ENCODE measurements at places on chromosomes 6 and 20. TPM values are rescaled to one million over a fixed set of nuclear protein-coding genes. Genes with fewer than 3 reads are reported as not detected.

The DBNDD2 gene
- total RNA-seq, result 15.5 TPM

The DZANK1 gene
- total RNA-seq, result 3.1 TPM

The COL21A1 gene
- 151 TPM for total RNA-seq

The HLA-DMB gene
- 8.9 TPM for total RNA-seq

DNA sequence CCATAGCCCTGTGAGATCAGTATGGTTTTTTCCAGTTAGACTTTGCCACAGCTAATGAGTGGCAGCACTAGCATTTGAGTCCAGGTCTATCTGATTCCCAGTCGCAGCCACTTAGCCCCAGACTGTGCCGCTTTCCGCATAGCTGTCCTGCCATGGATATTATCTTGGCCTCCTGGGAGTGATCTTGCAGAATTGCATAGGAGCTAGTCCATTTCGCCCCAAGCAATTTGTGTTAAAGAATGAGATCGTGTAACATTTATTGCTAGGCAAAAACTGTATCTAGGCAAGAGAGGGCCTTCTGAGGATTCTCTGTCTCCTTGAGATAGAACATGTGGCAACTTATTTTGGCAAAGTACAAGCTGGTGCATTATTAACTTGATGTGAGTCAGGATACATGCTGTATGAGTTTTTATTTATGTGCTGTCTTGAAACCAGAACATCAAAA, 74.2 kb downstream of the EZR start:
- DNase-seq, result no peak

DNA sequence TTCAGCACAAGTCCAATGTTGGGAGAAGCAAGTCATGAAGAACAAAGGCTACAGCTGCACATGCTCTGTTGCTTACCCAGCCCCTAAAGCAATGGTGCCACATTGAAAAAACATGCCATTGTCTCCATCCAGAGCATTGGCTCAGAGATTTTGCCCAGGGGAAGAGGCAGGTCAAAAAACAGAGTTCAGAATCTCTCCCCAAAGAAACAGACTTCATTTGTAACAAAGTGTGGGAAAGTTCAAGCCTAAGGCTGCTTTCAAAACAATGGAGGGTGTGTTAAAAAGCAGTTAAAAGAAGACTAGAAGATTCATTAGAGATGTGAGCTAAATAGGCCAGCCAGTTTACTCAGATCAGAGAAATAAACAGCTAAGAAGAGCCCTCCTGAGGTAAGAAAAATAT, 63.6 kb downstream of the DZANK1 start:
- DNase-seq, result no peak

- DNase-seq, result no peak
Observed at GRCh38 chr6:129253242-129253641, 370.3 kb downstream of the LAMA2 start.

DNA sequence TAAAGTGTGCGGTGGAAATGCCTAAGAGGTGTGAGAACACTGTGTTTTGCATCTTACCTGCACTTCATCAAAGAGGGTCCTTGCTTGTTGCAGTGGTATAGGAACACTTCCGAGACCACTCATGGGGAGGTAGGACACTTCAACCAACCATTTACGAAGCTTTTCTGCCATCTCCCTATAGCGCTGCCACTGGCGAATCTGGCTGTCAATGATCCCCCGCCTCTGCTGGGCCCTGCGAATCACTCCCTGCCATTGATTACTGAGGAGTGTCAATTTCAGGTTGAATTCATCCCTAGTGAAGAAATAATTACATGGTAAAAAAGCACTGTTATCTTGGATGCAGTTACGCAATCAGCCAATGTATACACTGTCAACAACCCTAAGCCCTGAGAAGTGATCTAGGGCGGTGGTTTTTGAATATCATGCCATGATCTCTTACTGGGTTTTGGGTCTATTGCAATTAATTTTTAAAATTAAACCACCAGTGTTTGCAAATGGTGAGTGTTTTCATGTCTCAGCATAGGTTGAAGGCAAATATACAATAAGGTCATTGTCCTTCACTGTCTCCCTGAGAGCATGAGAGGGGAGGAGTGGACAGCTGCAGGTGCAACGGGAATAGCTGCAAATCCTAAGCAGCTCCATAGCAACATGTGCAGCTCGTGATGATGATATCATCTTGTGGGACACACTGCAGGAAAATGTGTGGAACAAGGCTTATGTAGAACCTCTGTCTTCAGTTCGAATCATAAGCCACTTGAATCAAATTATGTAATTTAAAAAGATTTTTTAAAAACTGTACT, 400.6 kb downstream of the ESR1 start:
- DNase-seq, result no peak

- no peak for DNase-seq
Observed at GRCh38 chr20:45229264-45230056, 8.3 kb downstream of the SEMG2 start.

GRCh38 chr6:107591346-107591745, 101.4 kb downstream of the SOBP start:
- DNase-seq, result no peak

DNA sequence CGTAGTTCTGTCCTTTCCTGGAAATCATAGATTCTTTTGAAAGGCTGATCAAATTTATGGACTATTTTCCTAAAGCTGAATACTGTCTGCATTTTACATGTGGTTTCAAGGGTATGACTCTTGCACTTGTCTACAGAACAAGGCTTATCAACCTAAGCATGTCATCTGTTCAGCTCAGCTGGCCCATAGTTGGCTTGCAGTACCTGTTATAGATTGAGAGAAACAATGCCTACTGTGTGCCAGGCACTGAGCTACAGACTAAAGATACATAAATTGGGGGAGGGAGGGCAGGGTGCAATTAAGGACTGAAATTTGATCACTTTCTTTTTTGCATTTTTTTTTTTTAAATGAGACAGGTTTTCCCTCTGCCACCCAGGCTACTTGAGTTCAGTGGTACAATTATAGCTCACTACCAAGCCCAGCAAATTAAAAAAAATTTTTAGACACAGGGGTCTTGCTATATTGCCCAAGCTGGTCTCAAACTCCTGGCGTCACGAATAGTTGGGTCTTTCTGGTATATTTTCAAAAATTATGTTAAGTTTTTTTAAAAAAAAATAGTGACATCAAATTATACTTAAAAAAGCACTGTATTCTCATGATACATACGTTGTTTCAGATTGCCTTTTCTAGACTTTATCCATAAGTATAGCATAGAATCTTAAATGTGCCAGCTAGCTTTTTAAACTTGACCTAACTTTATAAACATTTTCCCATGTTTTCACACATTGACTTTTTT, 52.2 kb downstream of the RREB1 start:
- no peak for DNase-seq

GRCh38 chr6:88441346-88441745, 275.2 kb upstream of the CNR1 start:
- no peak for DNase-seq

DNA sequence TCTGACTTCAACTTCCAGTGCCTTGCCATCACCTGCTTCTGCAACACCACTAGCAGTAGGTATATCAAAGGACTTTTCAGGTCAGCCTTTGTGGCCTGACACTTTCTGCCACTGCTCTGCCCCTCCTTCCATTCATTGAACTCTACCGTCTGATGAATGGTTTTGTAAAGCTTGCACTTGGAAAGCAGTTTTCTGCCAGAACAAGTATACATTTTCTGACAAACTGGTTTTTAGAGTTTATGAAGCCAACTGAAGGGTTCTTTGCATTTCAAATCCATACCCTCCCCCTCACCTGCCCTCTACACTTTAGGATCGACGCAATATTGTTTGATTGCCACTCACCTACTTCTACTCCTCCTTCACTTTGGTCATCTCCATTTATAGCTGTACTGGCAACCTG, 603.1 kb downstream of the HACE1 start:
- no peak for DNase-seq

DNA sequence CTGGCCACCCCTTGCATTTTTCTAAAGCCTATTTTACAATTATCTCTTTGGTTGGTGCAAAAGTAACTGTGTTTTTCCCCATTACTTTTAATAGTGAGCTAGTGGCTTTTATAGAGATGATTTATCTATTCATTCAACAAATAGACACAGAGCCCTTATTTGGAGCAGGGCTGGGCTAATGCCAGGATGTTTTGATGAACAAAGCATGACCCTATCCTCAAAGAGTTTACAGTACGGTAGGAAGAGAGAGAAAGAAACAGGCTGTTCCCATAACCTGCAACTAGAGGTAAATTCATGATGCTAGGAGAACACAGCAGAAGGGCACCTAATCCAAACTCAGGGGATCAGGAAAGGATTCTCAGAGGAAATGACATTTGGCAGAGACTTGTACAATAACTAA, 37.3 kb upstream of the UST start:
- no peak for DNase-seq

All from urinary bladder (tissue), 4 donors.